NCI-H345 (cell line): ENCODE measurements at places on chromosomes 5 and 9.
A peak's percentile ranks its signal among the peaks of the same experiment; 100 is the strongest.

- DNase-seq = peak; percentile 39
Observed at GRCh38 chr9:99822109-99822805, 572 bp downstream of the NR4A3 start.

- no peak for DNase-seq
Observed at GRCh38 chr5:170425731-170426130, 36.6 kb upstream of the KCNMB1 start.

DNA sequence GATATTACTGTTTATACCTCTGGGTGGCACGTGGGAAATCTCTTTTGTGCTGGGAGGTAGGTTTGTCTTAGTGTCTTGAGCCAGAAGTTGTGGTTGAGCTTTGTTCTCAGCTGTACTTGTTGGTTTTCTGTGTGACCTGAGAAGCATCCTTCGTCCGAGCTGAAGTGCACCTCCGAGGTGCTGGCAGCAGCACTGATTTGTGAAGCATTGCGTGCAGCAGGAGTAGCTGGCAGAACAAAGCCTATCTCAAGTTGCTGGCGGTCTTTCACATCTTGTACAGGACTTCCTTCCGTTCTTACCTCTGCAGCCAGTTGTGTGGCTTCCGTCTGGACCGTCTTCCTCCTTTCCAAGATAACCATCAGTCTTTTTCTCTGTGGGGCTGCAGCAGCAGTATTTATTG lies 4.3 kb downstream of the PRRC2B start:
- DNase-seq = no peak

DNA sequence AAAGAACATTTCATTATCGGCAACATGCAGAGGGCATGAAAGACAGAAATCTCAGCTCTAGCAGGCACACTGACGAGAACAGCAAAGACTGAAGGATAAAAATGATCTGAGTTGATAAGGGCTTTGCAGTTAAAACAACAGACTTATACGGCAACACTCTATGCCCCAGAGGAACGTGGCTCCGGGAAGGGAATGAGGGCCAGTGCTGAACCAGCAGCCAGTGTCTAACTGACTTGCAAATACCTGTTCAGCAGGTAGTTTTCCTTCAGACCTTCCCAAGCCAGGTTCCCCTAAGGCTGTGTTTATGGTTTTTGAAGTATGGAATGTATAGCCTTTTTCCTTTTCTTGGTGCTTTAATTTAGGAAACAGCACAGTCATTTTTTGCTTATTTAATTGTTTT lies 121.3 kb upstream of the CDH18 start:
- DNase-seq = no peak

- DNase-seq = no peak
Observed at GRCh38 chr5:1527533-1528205, 3.9 kb upstream of the LPCAT1 start.
